ENCODE measurements at places on chromosomes 12 and 14. TPM values are rescaled to one million over a fixed set of nuclear protein-coding genes. Genes with fewer than 3 reads are reported as not detected.

LRFN5 gene
- total RNA-seq = not detected

DNA sequence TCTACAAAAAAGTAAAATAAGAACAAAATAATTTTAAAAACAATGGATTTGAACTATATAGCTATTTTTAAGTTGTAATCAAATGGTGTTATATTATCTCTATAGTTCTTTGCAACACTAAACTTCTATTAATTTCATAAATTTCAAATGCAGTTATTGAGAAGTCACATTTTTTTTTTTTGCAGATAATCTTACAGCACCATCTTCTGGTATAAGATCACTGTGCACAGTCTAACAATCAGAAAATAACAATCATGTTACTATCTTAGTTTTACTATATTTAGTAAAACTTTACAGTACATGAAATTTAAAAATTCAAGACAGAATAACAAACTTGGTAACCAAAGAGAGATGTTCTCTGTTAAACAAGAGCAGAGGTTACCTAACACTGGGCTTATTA lies 40.6 kb downstream of the GXYLT1 start:
- no peak for DNase-seq

MMAB gene
- 9.2 TPM for total RNA-seq

DNA sequence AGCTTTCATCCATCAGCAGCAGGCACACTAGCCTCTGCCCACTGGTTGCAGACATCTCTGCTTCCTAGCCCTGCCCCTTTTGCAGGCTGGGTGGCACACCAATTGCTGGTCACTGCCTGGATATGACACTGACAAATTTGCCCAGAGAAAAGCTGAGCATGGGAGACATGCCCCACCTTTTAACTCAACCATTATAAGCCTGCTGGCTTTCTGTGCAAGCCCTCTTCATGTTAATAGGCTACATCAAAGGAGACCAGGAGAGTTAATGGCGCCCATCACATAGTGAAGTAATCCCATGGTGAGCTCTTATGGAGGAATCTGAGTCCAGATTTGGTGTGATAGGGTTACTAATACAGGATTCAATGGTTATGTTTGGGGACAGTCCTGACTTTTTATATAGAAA lies 139.2 kb downstream of the KICS2 start:
- no peak for DNase-seq

- no peak for DNase-seq
These were observed 785 bp upstream of the NIN start for GRCh38 chr14:50831726-50832168.

DNA sequence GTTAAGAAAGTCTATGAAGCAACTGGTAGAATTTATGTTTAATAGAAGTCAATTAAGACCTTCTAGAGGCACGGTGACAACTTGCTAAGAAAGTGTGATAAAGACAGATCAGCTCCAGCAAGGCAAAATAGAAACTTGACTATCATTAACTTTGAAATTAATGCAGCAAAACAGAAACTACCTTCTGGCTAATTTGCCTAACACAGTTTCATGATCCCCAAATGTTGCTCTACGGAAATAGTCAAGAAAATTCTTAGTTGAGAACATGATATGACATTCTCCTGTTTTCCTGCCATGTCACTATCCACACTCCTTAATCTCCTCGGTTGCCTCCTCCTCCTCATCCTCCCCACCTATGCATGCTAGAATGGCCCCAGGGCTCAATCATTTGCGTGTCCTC lies 4.2 kb downstream of the DENND5B start:
- DNase-seq = no peak

DNA sequence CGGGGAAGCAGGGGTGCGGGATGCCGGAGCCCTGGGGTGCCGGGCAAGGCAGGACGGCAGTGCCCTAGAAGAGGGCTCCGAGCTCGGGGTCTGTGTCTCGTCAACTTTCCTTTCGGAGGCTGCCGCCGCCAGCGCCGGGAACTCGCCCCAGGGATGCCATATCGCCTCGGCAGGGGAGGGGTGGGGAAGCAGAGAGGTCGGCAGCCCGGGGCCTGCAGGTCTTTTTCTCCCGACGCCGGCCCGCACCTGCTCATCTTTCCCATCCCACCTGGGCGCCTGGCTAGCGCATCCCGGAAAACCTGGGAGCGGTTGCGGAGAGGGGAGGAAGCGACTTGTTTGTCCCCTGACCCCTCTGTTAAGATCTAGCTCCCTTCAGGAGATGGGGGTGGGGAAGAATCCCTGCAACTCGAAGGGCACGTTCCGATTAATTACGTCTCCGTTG lies 547 bp downstream of the CNTN1 start:
- DNase-seq = no peak

- no peak for DNase-seq
These were observed 84.3 kb downstream of the ETNK1 start for GRCh38 chr12:22709292-22709691.

GRCh38 chr14:90368946-90369721 lies 27.7 kb upstream of the CALM1 start:
- no peak for DNase-seq

DNA sequence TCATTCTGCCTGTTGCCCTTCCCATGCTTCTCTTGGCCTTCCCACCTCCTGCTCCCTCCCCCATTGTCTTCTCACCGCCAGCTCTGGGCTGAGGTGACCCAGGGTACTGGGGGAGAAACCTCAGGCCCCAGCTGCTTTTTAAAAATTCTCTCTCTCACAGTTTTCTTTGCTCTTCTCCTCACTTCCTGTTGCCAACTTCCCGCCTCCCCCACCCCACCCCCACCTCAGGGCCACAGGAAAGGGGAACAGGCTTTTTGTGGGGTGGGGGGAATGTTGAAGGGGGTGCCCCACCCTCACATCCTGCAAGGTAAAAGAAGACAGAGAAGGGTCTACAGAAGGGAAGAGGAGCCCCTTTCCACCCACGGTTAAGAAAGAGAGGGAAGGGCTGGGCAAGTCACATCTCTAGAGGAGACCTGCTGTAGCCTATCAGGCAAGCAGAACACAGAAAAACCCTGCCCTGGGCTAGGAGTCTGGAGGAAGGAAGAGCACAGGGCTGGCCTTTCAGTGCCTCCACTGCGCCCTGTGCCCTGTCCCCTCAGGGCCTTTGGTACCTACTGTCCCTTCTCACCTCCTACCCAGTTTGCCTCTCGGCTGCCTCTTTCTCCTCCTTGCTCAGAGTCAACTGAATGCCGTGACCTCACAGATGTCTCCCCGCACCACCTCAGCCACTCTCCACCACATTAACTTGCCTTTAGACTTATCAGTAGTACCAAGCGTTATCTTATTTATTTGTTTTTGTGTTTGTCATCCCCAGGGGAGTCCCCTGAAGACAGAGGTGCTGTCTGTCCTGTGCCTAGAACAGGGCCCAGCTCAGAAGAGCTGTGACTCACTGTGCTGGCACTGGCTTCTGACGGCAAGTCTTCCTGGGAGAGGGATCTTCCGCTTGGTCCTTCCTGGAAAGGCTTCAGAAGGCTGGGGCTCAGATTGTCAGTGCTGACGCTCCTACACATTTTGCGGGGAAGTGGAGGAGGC lies 1.7 kb downstream of the ARHGAP9 start:
- peak; percentile 46 for DNase-seq

ANKS1B gene
- total RNA-seq = 0.16 TPM

- DNase-seq = no peak
These were observed 417.0 kb upstream of the RGS6 start for GRCh38 chr14:71514941-71515919.

RPS26 gene
- total RNA-seq = 126 TPM

DNA sequence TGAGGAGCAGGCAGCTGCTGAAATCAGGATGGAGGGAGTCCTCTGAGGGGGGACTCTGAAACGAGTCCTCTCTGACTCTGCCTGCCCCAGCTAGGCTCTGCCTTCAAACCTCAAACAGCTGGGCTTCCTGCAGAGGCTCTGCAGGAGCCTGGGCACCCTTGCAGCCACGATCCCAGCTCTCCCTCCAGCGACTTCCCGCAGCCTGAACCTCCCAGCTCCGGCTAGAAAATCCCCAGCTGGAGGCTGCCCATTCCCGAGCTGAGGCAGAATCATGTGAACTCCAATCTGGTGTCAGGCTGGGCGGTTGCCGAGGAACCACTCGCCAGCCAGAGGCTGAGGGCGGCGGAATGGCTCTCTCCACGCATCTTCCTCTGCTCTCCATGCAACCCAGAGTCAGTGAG lies at the start of gene GPR68:
Gene GPR68 (minus strand): TSS at position 204 of the 401 bp plus-strand sequence. CDS start 9,654 bp downstream, outside the sequence.
- DNase-seq = no peak

- DNase-seq = no peak
These were observed 14.4 kb downstream of the TTLL5 start for GRCh38 chr14:75675265-75675960.

EAPP gene
- total RNA-seq = 94.5 TPM

DNA sequence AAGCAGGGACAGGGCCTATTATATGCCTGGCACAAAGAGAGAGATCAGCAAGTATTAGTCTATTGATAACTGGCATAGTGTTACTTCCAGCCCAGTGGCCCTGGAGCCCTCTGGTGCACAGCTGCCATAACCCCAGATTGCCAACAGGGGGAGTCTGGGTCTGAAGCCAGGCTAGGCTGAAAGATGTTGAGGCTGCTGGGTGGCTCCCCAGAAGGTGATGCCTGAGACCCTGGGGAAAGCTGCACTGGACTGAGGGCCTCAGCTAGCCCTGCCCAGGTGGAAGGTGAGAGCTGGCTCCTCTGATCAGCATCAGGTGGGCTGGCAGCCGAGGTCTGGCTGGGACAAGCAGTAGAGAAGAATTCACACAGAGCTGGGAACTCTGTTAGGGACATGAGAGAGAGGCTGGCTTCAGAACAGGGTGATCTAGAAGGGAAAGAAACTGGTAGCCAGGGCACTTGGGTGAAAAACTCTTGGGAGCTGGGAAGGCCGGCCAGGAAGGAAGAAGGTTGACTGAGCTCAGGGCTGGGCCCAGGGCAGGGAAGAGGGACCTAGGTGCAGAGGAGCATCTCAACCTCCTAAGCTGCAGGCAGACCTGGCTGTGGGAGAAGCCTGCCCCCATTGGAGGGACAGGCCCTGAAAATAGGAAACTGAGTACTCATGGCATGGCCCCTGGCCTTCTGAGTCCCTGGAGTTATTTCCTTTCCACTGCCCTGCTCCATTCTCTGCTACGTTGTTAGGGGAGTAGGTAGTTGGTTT lies 3.9 kb downstream of the GZMH start:
- DNase-seq = peak; percentile 49

DNA sequence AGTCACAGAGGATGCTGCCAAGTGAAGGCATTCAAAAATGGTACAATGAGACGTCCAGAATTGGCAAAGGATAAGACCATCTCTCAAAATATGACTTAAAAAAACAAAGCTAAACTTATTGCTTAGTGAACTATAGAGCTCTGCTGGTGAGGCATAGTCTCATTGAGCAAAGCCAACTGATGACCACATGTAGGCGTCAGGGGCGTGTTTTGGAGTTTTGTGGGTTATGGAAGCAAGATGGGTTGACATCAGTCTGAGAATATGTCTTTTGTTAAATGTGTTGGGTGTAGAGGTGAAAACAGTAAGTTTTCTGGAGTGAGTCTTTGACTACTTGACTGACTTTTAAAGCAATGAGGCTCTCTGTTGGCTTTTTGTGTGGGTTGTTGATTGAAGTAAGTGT lies 47.2 kb downstream of the ATL1 start:
- no peak for DNase-seq

MORN3 gene
- 11.9 TPM for total RNA-seq

All from CD4-positive, alpha-beta T cell (primary cell).